ENCODE measurements at places on chromosomes 3 and 15.

GRCh38 chr15:32060706-32061105 lies 30.4 kb downstream of the CHRNA7 start:
- DNase-seq: no peak

DNA sequence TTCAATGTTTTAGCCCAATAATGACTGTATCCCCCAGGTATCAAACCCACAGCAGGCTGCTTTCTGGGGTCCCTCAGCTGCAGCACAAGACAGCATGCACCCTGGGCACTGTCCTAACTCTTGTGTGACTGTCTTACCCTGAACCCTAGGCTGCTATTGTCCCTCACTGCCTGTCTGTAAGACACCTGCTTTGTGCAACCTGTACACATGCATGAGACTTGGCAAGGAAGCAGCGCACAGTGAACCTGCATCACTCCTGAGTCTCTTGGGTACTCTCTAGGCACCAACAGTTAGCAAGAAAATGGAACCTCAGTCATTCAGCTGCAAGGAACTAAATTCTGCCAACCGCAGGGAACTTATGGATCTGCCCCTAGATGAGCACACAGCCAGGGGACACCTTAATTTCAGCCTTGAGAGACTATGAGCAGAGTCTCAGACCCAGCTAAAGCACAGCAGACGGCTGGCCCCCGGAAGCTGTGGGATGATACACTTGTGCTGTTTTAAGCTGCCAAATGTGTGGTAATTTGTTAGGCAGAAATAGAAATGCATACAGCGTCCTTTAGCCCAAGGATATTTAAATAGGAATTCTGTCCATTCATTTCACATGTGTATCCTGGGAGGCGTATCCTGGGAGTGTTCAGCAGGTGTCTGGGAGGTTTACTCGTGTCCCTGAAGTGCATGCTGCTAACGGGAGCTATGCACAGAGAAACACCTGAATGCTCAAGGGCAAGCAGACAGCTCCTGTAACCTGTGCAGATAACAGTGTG lies 223.8 kb downstream of the KLF13 start:
- DNase-seq: no peak

DNA sequence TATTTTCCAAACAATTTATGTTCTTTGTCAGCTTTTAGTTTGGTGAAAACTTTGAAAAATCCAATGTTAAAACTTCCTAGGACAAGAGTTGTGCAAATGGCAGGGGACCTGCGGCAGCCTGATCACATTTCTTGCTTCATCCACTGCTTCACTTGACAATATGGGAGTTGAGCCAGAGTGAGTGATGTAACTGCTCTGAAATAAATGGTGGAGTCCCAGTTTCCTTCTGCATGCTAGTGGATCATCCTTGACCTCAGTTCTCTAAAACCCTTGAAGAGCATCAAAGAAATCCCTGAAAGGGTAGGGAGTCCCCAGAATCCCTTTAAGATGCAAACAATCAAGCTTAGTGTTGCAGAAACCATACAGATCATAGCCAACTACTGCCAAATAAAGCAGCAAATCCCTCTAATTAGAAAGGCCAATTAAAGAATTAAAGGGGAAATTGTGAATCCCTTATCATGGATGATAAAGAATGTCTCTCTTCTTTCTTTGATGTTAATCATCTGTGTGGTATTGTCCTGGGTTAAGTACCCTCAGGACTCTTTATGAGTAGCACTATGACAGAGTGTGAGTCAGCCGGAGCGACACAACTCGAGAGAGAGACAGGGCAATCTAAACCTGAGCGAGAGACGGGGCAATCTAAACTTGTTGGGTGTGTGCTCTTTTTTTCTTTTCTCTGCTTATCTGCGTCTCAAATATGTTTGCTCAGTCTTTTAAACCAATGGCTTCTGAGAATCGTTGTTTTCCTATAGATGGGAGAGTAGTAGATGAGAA lies 41.8 kb upstream of the GAP43 start:
- no peak for DNase-seq

DNA sequence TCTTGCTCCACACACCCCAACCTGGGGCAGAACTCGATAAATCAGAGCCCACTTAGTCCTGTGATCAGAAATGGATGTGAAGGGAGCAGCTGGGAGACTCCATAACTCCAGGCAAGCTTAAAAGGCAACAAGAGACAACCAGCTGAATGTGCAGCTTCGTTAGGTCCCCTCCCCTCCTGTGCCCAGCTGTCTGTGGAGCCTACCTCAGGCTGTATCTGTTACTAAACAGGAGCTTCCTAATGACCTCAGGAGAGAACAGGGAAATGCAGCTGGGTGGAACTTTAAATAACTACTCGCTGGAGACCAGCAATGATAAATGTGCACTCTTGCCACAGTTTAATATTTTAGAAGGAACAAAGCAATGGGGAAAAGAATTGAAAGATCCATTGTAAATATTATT lies 25.9 kb downstream of the SLC9A9 start:
- DNase-seq: no peak
